ENCODE measurements at places on chromosomes 5 and 9.

DNA sequence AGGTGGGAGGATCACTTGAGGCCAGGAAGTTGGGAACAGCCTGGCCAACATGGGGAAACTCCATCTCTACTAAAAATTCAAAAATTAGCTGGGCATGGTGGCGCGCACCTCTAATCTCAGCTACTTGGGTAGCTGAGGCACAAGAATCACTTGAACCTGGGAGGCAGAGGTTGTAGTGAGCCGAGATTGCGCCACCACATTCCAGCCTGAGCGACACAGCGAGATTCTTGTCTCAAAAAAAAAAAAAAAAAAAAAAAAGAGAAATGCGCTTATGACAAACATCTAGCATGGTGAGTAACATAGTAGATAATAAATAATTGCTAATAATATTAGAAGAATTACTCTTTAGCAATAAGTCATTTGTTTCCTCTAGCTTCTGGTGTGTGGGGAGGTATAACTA is 25.9 kb downstream of the RUSC2 start:
- peak overlapping the region; percentile 84 for H3K27ac ChIP-seq
- no peak for DNase-seq
- peaks cover 98% of the 10 kb centered on the region for H3K4me1 ChIP-seq

DNA sequence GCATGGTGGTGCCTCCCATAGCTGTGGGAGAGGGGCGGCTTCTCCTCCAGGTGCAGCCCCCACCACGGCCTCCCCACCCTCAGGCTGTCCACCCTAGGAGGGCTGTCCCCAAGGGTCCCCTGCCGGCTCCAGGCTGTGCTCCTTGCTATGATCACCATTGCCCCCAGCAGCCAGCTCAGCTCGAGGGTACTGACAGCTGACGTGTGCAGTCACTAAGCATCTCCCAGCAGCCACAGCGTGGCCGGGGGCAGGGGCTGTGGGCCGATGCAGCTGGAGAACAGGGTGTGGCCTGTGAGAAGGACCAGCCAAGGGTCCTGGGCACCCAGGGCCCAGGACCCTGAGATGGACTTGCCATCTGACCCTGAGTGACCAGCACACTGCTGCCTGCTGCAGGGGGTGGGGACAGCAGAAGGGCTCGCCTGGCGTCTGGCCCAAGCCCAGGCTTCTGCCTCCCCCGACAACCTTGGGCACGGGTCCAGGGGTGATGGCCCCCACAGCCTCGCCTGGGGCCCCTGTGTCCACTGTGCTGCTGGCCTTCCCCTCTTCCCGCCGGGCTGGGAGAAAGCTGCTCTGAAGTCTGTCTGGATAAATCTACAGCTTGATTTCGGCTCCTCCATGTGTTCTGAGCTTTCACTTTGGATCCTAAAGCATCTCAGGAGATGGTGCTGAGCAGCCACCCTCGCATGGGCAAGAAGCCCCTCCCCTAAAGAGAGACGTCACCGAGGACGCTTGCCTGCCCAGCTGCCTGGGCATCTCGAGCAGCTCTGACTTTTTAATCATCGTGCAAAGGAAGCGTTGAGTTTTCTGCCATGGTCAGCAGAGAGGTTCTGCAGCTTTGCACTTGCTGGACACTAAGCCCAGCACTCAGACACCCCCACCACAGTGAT is 5.5 kb downstream of the KCNT1 start:
- DNase-seq: no peak
- peaks cover 5% of the 10 kb centered on the region for H3K4me1 ChIP-seq
- no peaks in the 10 kb centered on the region for H3K36me3 ChIP-seq
- no peak overlapping the region for H3K27ac ChIP-seq
- H3K4me3 ChIP-seq: no peak overlapping the region
- peaks cover 20% of the 10 kb centered on the region for H3K27me3 ChIP-seq

- H3K36me3 ChIP-seq: no peaks in the 10 kb centered on the region
- H3K4me3 ChIP-seq: no peak overlapping the region
- DNase-seq: no peak
- no peaks in the 10 kb centered on the region for H3K27me3 ChIP-seq
Measured at GRCh38 chr5:148952097-148952867, 110.6 kb downstream of the SH3TC2 start.

DNA sequence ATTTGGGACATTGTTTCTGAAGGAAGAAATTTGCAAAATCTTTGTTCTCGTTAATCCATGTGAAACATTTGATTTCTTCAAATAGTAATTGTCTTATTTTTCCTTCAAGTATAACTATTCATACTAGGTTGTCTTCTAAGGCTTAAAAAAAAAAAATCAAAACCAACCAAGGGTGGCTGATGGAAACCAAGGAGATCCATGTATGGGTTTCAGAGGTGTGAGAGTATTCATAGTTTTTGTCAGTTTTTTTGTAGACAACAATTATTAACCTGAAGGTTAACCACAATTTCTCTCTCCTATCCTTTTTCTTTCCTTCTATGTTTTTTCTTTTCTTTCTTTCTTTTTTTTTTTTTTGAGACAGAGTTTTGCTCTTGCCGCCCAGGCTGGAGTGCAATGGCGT is 35.4 kb downstream of the KDM4C start:
- H3K4me1 ChIP-seq: peaks cover 7% of the 10 kb centered on the region
- no peak overlapping the region for H3K4me3 ChIP-seq
- no peak overlapping the region for H3K27ac ChIP-seq
- H3K36me3 ChIP-seq: no peaks in the 10 kb centered on the region
- H3K27me3 ChIP-seq: no peaks in the 10 kb centered on the region
- DNase-seq: no peak

DNA sequence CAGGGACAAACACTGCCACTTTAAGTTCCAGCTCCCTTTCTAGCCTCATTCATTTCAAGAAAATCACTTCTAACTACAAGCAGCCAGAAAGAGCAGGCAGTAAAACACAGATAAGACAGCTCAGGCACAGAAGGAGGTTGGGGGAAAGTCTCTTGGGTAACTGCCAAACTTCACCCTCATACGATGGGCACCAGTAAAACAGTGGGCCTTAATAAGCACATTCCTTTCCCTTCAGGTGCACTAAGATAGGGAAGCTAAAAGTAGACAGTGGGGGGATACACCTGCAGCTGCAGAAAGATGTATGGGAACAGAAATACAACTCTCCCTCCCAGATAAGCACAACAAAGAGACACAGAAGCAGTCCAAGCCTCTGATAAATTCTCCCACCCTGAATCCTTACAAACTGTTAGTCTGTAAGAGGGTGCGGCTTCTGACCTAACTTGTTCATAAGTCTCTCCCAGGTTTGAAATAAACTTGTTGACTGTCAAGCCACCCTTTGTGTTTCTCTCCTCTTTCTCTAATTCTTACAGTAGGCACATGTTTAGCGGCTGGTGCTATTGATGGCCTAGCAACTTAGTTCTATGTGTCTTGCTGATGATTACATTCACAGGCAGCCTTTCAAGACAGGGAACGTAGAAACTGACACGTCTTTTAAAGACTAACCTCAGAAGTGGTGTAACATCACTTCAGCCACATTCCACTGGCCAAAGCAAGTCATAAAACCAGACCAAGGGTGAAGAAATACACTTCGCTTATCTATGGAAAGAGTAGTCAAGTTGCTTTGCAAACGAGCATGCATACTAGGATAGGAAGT is 6.8 kb upstream of the CKS2 start:
- DNase-seq: no peak
- H3K4me3 ChIP-seq: no peak overlapping the region
- no peaks in the 10 kb centered on the region for H3K36me3 ChIP-seq
- H3K27ac ChIP-seq: no peak overlapping the region
- H3K4me1 ChIP-seq: peaks cover under 1% of the 10 kb centered on the region

- no peak overlapping the region for H3K4me3 ChIP-seq
- no peaks in the 10 kb centered on the region for H3K4me1 ChIP-seq
- H3K27ac ChIP-seq: no peak overlapping the region
- DNase-seq: no peak
Measured at GRCh38 chr5:77015938-77016569, 14.2 kb upstream of the AGGF1 start.
